ENCODE measurements at places on chromosomes 11 and 22. TPM values are rescaled to one million over a fixed set of nuclear protein-coding genes. Genes with fewer than 3 reads are reported as not detected.

Gene TYR
- total RNA-seq: 1.4 TPM

GRCh38 chr11:125128450-125128849, 17.0 kb upstream of the TMEM218 start:
- DNase-seq: no peak

Gene SF1
- total RNA-seq: 120 TPM

Gene DEFB131B
- not detected for total RNA-seq

GRCh38 chr11:131688048-131688693, 317.8 kb downstream of the NTM start:
- DNase-seq: peak; percentile 60

GRCh38 chr22:19115628-19116027, 6.6 kb downstream of the DGCR2 start:
- DNase-seq: no peak

Gene A4GALT
- total RNA-seq: 14.2 TPM

DNA sequence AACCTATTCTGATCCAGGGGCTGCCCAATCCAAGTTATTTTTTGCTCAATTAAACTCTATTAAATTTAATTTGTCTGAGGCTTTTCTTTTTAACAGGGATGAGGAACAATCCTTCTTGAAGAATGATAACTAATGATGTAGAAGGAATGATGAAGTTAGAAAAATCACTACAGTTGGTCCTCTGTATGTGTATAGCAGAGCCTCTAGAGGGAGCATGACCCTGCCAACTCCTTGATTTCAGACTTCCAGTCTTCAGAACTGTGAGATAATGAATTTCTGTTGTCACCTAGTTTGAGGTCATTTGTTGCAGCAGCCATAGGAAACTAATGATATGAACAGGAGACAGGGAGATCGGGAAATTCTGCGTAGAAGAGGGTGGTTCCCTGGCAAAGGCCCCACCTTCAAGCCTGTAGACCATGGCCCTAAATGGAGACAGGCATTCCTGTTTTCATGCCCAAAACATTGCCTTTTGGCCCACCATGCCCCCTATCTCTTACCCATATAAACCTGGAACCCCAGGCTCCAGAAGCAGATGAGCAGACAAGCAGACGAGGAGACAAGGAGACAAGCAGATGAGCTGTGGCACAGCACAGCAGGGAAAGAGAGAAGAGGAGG, 7.7 kb upstream of the QSER1 start:
- no peak for DNase-seq

DNA sequence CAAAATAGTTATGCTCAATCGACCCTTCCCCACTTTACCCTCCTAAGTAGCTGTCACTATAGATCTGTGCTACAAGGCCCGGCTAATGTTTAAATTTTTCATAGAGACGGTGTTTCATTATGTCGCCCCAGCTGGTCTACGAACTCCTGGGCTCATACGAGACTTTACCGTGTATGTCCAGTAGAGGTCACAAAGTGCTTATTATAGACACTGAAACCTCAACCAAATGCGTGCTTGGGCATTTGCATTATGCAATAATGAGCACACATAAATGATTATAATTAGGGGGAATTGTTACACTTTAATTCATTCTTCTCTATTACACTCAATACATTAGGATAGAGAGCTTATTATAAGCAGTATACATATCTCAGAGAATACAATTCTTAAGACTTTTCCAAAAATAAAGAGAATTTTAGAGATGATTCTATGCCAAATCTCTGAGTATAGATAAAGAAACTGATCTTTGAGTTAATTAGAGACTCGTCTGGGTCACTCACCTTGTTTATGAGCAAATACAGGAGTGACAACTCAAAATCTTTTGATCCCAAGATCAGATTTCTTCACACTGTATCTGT, 12.5 kb upstream of the MRPL16 start:
- DNase-seq: peak; percentile 61

- no peak for DNase-seq
Observed at GRCh38 chr11:75591966-75592365, 29.9 kb downstream of the SERPINH1 start.

DNA sequence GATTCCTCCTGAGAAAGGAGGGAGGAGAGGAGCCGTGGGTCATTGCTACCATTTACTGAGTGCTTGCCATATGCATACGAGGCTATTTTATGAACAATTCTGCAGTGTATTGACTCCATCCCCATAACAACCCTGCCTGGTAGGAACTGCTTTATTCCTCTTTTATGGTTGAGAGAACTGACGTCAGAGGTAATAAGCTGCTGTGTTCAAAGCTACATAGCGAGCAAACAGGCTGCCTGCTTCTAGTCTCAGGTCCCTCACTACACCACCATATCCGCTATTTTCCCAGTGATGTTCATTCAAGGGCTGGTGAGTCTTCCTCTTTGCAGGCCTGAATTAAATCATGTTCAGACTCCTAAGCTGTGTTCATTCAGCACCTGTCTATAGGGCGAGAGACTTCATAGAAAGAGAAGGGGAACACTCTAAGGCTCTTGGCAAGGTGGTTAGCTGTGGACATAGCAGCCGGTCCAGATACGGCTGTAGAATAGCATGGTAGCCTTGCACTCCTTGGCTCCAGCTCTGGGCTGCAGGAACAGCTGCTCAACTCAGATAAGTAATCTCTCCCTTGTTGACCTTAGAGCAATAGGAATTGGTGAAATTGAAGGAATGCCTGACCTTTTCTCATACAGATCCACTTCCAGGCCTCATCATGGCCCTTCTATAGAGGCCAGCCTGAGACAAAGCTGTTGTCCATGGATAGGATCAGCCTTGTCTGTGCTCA, 82.6 kb downstream of the MICAL2 start:
- no peak for DNase-seq

DNA sequence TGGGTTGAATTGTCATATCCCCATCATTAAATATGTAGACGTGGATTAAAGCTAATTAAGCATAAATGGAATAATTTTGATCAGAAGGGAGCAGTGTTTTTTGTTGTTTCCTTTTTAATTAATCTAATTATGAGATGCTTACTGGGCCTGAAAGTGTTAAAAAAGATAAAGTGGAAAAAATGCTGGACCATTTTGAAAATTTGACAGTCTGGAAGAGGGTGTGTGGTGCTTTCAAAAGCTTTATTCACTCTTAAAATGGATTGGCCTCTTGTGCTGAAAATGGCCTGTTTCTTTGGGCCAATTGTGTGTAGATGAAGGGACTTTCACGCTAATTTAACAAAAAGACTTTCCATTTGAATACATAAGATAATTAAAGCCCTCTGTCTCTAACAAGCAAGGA, 1.8 kb downstream of the TNRC6B start:
- no peak for DNase-seq

DNA sequence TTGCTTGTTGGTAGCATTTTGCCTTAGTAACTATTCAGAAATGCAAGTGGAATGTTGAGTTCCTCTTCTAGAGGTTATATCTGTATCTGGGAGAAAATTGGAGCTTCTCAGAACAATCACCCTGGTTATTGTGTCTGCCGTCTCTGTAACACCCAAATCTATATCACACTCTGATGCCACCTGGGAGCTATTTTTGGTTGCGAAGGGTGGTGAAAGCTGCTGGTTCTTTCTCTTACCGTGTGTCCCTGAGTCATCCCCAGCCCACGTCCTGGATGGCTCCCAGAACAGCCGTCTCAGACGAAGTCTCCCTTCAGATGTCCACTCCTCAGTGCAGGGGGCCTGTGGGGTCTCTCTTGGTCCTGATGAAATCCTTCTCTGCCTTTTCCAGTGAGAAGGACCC, 83.5 kb downstream of the C22orf31 start:
- no peak for DNase-seq

Gene OR2AG1
- 4.6 TPM for total RNA-seq

DNA sequence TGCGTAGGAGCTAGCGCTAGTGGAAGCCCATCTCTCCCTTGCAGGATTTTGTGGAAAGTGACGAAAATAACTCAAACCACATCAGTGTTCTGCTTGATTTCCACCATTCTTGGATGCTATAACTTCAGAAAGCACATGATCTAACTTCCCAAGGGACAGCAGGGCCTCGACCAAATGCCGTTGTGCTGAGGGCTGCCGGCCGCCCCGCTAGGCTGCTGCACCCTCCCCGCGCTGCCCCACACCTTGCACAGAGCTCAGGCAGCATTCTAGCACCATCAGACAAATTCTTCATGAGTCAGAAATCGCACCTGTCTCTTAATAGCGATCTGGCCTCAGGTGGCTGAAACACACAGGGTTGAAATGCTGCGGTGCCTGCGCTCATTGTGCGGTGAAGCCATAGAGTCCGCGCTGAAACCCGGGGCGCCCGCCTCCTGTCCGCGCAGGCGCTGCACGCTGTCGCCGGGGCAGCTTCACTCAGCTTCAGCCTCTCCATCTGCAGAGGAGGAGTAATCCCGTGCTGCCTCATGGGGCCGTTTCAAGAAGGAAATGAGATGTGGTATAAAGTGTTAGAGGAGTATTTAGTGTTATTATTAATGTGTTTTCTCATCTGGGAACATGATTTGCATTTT, 59.2 kb upstream of the B3GAT1 start:
- DNase-seq: no peak

- no peak for DNase-seq
Observed at GRCh38 chr11:96620464-96621044, 230.7 kb downstream of the JRKL start.

- no peak for DNase-seq
Observed at GRCh38 chr11:113908098-113908497, 3.5 kb downstream of the HTR3B start.

- no peak for DNase-seq
Observed at GRCh38 chr11:91922846-91923245, 301.8 kb upstream of the FAT3 start.

Gene ALX4
- 2.6 TPM for total RNA-seq

GRCh38 chr11:34072832-34073231, 21.3 kb downstream of the CAPRIN1 start:
- no peak for DNase-seq

- no peak for DNase-seq
Observed at GRCh38 chr11:20656901-20657300, 12.5 kb upstream of the NELL1 start.

DNA sequence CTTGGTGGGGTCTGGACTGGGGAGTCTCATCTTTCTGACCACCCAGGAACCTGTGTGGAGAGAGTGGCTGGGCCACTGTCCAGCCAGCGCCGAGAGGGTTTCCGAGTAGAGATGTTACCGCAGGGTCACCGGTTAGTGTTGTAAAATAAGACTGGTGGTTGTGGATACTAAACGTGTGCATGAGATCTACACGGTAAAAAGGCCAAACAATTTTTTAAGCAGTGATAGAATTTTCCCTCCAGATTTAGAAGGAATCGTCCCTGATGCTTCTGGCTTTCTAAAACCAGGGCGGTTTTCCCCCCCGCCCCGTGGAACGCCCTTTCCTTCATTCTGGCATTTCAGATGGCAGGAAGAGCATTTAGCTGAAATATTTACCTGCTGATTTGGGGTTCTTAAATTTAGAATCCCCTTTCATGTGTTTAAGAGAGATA, 72.6 kb upstream of the PPARA start:
- DNase-seq: no peak

- DNase-seq: no peak
Observed at GRCh38 chr11:20102397-20102796, 57.9 kb downstream of the DBX1 start.

Gene KRTAP5-4
- not detected for total RNA-seq

Gene OR51A7
- total RNA-seq: 3.4 TPM

Gene POU2AF2
- total RNA-seq: not detected

DNA sequence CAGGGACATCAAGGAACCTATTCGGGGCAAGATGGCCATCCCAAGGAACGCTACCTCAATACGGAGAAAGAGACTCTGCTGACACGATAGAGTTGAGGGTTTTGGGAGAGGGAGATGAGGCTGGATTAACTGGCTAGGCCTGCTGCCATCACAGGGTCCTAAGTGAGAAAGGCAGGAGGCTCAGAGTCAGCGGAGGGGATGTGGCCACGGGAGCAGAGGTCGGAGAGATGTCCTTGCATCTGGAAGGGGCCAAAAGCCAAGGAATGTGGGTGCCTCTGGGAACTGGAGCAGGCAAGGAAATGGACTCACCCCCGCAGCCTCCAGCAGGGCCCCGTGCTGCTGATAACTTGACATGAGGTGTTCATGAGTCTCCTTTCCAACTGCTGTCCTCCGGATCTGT, 31.0 kb upstream of the RFPL3 start:
- no peak for DNase-seq

Gene CDC45
- total RNA-seq: 0.96 TPM

- no peak for DNase-seq
Observed at GRCh38 chr22:27628891-27629631, 172.5 kb downstream of the MN1 start.

- no peak for DNase-seq
Observed at GRCh38 chr22:32620992-32621391, 146.4 kb downstream of the FBXO7 start.

Data from umbilical cord (tissue), 2 donors.